ENCODE measurements at places on chromosomes 16 and 17.

GRCh38 chr17:75539967-75540729, 14.7 kb downstream of the LLGL2 start:
- no peak for DNase-seq

- no peak for DNase-seq
Observed at GRCh38 chr16:84609563-84610177, 8.2 kb downstream of the COTL1 start.

DNA sequence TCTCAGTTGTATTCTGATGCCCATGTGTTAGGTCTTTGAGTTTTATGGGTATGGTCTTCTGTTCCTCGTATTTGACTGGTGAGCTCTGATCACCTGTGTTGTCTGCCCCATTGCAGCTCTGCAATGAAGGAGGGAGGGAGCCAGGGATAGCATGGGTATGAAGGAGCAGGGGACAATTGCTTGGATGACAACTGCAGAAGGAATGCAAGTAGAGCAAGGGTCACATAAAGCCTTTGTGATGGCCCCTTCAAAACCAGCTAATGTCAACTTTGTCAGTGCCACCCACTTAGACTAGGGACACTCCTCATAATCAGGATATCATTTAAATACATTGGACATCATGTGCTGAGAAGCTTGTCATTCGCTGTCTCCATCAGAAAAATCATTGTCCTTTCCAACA, 152.7 kb upstream of the MAF start:
- DNase-seq, result no peak

GRCh38 chr16:52469775-52470174, 77.2 kb downstream of the TOX3 start:
- DNase-seq, result no peak

- DNase-seq, result no peak
Observed at GRCh38 chr17:19716108-19717030, at the start of gene SLC47A2. Gene SLC47A2 (minus strand): TSS chr17:19716584. CDS start chr17:19716555, 29 bp downstream.

DNA sequence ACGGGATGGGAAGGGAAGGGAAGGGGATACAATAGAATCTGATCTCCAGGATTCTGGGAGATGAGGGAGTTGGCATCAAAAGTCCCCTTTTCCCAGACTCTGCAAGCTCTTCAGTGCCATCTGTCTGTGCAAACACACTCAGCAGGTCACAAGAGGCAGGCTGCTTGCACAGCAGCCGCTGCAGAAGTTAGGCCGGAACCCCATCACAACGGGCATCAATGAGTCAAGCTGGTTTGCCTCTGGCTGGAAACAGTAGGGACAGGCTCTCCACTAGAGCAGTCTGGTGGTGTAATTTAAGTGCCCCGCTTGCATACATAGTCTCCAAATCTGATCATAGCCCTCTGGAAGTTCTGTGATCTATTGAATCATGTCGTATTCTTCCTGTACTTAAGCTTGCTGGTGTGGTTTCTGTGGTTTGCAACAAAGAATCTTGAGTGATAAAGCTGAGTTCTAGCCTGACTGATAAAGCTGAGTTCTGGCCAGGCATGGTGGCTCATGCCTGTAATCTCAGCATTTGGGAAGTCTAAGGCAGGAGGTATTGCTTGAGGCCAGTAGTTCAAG, 33.7 kb upstream of the KDM8 start:
- DNase-seq, result peak; percentile 74

DNA sequence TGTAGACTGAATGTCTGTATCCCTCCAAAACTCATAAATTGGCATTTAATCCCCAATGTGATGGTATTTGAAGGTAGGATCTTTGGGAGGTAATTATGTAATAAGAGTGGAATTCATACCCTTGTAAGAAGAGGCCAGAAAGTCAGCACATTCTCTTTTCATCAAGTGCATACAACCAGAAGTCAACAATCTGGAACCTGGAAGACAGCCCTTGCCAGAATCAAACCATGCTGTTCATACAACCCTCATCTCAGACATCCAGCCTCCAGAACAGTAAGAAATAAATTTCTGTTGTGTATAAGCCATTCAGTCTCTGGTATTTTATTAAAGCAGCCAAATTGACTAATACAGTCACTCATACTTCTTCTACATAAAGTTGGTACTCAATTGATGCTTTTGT, 481.0 kb upstream of the SOX9 start:
- DNase-seq, result no peak

GRCh38 chr17:54903375-54903774, 2.7 kb downstream of the TOM1L1 start:
- DNase-seq, result no peak

DNA sequence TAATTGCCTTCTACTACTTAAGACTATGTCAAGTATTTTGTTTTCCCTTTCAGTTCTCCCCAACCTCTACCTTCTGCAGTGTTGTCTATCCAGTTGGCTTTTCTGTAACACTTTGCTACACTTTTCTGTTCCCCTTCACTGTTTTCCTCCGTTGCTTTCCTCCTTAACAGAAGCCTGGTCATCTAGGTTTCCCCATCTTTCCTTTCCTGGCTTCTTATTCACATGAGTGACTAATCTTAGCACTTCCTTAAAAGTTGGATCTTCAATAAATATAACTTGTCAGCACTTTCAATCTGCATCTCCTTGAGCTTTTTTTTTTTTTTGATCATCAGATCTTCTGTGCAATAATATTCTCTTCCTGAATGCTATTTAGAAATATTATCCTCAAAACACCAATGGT, 2.8 kb upstream of the SLFN11 start:
- DNase-seq, result no peak

DNA sequence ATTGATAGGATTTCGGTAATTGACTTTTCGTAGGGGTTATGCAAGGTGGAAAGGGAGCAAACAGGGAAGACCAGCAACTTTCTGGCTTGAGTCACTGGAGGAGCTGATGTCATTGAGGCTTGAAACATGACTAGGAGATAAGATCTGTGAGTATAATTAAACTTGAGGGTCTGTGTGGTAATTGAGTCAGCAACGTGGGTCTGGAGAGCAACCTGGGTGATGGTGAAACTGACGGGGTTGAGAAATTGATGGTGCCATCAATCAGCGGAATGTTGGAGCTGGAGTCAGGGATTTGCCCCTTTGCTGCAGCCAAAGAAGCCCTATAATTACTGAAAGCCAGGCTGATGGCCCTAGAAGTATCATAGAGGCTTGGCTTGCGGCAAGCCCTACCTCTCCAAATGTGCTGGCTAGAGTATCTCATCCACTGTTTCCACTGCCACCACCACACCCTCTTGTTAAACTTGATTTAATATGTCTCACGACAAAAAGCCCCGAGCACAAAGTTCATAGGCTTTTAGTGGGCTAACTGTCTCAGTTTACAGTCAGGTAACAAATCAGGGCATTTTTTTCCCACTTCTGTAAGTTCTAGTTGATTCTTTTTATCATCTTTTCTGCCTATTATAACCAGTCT, 186.9 kb upstream of the ELAC2 start:
- no peak for DNase-seq

DNA sequence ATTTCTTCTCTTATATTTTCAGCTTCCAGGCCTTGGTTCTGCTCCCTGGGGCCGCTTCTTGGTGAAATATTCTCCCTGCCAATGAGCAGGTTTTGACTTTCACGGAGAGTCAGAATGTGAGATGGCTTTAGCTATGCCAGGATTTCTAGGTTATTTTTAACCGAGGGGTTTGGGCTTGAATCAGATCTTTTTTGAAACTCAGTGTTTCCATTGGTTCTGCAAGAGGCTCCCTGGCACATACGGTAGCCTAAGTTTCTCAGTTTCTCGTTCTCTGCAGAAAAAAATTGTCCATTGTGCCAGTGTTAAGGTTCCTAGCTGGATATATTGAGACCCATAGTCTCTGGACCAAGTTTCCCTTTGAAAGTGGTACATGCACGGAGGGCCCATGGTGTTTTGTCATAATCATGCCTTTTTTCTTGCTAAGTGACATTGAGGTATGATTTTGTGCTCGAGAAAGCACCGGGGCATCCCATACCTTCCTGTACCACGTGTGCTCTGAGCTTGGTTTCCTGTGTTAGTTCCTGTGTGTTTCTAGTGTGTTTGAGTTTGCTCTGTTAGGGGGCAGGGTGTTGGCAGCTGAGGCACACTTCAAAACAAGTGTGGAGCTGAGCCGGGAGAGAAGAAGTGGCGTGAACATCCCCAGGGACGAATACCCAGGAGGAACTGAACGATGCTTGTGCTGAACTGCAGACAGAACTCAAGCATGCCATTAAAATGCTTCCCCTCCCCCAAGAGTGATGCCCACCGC, 127.2 kb downstream of the HS3ST3B1 start:
- DNase-seq, result peak; percentile 14

GRCh38 chr17:69117855-69118784, 23.6 kb downstream of the ABCA6 start:
- no peak for DNase-seq

GRCh38 chr17:41697122-41697962, 8.7 kb downstream of the EIF1 start:
- no peak for DNase-seq

Measured in T follicular helper cell (primary cell).